ENCODE measurements at places on chromosomes 7 and 10. TPM values are rescaled to one million over a fixed set of nuclear protein-coding genes. Genes with fewer than 3 reads are reported as not detected.

The MLXIPL gene
- 1.7 TPM for polyA plus RNA-seq

The ZNF503 gene
- polyA plus RNA-seq, result 9.7 TPM

The HOXA11 gene
- 2.7 TPM for polyA plus RNA-seq

The FAM24B gene
- polyA plus RNA-seq, result 2.5 TPM

The CPA1 gene
- polyA plus RNA-seq, result 6.4 TPM

All from hindlimb muscle (tissue), 1 donor.